Stimulated activated CD8-positive, alpha-beta memory T cell treated with anti-CD3 and anti-CD28 coated beads, Interleukin-7, amount 100 ng/mL, for 1 hour (primary cell): ENCODE measurements at places on chromosomes 3 and 15.

- no peak for DNase-seq
Observed at GRCh38 chr3:48474619-48475018, 28.1 kb downstream of the ATRIP start.

GRCh38 chr15:85692873-85693272 lies 101.9 kb downstream of the KLHL25 start:
- no peak for DNase-seq

- DNase-seq = no peak
Observed at GRCh38 chr3:22103423-22103822, 352.4 kb upstream of the ZNF385D start.

GRCh38 chr3:59280113-59280512 lies 230.3 kb upstream of the CFAP20DC start:
- DNase-seq = no peak

DNA sequence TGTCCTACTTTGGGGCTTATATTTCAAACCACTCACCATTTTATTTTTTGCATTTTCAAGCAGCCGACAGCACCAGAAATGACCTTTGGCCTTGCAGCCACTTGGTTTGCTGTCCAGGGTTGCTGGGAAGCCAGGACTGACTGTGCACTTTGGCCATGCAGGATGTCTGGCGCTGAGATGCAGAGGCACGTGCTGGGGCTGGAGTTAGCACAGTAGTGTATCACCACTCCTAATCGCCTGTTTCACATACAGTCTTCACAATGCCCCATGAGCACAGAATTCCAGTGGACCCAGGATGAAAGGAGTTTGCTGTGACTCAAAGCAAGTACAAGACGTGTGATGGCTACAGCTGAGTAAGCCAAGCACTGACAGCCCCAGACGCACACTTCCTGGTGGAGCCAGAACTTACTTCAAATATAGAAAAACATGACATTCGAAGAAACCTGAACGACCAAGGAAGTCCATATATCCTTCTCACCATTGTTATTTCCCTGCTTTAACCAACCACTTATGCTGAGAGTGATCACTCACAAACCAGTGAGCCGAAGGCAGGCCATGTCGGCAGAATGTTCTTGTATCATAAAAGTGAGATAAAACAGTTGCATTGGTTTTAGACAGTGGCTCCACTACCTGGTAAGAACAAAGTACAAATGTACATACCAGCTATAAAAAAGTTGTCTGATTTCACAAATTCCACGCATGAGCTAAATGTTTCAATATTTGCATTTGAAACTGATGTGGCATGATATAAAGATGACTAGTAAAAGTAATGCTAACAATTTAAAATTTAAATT lies 16.0 kb downstream of the OCA2 start:
- DNase-seq = no peak

- no peak for DNase-seq
Observed at GRCh38 chr15:94610485-94610884, 379.1 kb downstream of the MCTP2 start.

- DNase-seq = no peak
Observed at GRCh38 chr3:148494451-148494850, 203.3 kb upstream of the AGTR1 start.

GRCh38 chr3:58731673-58732072 lies 65.1 kb upstream of the FAM3D start:
- no peak for DNase-seq

- DNase-seq = no peak
Observed at GRCh38 chr3:192481638-192482037, 245.7 kb downstream of the FGF12 start.
